Smooth muscle cell of trachea (primary cell): ENCODE measurements at places on chromosomes 3 and 15. TPM values are rescaled to one million over a fixed set of nuclear protein-coding genes. Genes with fewer than 3 reads are reported as not detected.

Gene RTP3
- total RNA-seq = not detected in 2 replicates

Gene MOBP
- total RNA-seq = under 0.01 TPM in 1 of 2 replicates, not detected in the other

Gene KLF15
- total RNA-seq = 3.2 and 4.1 TPM in 2 replicates

Gene TFDP2
- 38.3 and 62.9 TPM in 2 replicates for total RNA-seq

Gene TRH
- total RNA-seq = not detected in 2 replicates

Gene KCNMB3
- 0.50 and 1.0 TPM in 2 replicates for total RNA-seq

Gene LSG1
- total RNA-seq = 22.0 and 32.3 TPM in 2 replicates

Gene TOPAZ1
- not detected in 2 replicates for total RNA-seq

Gene PLA2G4D
- total RNA-seq = not detected in 2 replicates

Gene RASGRP1
- total RNA-seq = under 0.01 TPM in 2 replicates

Gene DNAJA4
- 3.1 and 3.6 TPM in 2 replicates for total RNA-seq

Gene ADGRG7
- total RNA-seq = not detected in 2 replicates

Gene TGM4
- total RNA-seq = not detected in 2 replicates

Gene STRA6
- total RNA-seq = 0.29 and 0.83 TPM in 2 replicates

Gene SOX14
- total RNA-seq = not detected in 2 replicates

Gene GATA2
- 1.6 and 2.6 TPM in 2 replicates for total RNA-seq

Gene CCR4
- total RNA-seq = not detected in 2 replicates

Gene NISCH
- total RNA-seq = 76.1 and 104 TPM in 2 replicates

Gene SCAANT1
- not detected in 2 replicates for total RNA-seq

Gene NT5DC2
- total RNA-seq = 43.8 and 64.3 TPM in 2 replicates

Gene QARS1
- 319 and 442 TPM in 2 replicates for total RNA-seq

Gene PLCB2
- 0.17 and 0.29 TPM in 2 replicates for total RNA-seq
